NCI-H2081 (cell line): ENCODE measurements at places on chromosomes 16 and 17.
A peak's percentile ranks its signal among the peaks of the same experiment; 100 is the strongest.

GRCh38 chr16:379183-379960 lies 2.4 kb downstream of the PGAP6 start:
- peak; percentile 94 for DNase-seq

DNA sequence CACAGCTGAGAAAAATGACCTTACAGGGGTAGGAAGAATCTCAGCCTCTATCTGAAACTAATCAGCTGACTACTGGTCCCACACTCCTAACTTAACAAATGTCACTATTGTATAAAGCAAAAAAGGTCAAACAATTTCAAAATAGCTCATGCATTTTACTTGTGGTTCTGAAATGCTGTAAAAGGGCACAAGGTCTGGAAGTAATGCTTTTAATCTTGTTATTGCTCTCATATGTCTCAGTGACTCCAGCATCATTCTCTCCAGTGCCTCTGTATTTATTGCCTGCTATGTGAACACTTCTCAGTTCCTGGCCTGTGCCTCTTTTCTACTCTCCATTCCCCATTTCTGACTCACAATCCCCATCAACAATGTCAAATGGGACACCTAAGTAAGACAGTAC lies 937.7 kb downstream of the CDH11 start:
- DNase-seq = no peak

DNA sequence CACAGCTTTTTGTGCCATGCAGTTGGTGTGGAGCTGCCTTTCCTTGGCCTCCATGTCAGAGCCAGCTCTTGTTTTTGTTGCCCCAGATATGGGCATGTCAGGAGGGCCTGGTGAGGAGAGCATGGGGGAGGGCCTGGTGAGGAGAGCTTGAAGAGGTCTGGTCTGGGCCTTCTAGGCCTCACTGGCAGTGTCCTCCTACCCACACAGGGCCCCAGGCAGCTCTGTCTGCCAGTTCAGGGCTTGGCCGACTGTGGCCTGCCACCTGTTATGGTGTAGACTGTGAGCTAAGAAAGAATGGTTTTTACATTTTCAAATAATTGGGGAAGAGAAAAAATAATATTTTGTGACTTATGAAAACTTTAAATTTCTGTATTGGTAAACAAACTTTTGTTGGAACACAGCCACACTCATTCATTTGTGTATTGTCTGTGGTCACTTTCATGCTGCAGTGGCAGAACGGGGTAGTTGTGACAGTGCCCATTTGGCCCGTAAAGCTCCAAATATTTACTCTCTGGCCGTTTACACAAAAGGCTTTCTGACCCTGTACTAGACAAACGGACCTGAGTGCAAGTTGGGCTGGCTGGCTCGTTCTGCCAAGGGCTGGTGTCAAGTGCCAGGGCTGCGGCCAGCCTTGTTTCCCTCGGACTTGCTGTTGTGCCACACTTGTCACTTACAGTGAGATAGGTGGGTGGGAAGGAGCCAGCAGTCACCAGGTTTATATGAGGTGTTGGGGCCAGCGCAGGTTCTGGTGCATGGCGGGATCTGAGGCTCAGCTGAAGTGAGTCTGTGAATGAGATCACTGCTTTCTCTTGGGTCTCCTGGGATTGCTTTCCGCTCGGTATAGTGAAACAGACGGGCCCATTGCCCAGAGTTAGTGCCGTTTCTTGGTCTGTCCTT lies 18.2 kb downstream of the PGS1 start:
- no peak for DNase-seq

- DNase-seq = no peak
Observed at GRCh38 chr17:40071313-40072039, 8.7 kb downstream of the THRA start.

GRCh38 chr17:67121316-67121891 lies 77.0 kb downstream of the CACNG1 start:
- no peak for DNase-seq

DNA sequence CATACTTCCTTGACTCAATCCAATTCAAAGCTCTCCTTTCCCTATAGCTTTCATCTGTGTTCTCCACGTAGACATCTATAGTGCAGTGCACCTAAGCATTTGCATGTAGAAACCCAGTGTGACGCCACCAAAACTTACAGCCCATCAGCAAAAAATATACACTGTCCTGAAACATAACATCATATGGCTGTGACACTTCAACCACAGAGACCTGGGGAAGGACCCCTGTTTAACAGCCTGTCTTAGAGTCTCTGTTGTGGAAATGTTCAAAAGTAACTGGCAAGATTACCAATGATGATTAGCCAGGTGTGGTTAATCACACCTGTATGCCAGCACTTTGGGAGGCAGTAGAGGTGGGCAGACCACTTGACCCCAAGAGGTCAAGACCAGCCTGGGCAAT lies 22.2 kb downstream of the GSPT1 start:
- no peak for DNase-seq

DNA sequence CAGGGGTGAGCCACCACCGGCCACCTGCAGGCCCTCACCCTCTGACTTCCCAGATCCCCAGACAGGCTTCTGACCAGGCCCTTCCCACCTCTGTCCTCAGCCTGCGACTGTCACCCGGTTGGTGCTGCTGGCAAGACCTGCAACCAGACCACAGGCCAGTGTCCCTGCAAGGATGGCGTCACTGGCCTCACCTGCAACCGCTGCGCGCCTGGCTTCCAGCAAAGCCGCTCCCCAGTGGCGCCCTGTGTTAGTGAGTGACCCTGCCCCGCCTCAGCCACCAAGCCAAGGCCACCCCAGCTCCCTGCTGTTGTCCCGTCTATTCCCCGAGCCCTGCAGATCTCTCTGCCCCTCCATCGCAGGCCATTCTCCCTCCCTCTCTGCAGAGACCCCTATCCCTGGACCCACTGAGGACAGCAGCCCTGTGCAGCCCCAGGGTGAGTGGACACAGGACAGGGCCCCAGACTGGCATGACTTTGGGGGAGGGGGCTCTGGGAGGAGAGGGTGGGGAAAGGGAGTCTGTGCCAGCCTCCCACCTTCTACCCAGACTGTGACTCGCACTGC lies 1.9 kb downstream of the NTN3 start:
- no peak for DNase-seq

- DNase-seq = no peak
Observed at GRCh38 chr16:55433535-55433934, 45.5 kb upstream of the MMP2 start.

GRCh38 chr17:61251939-61252865 lies 147.4 kb upstream of the TBX2 start:
- DNase-seq = no peak

DNA sequence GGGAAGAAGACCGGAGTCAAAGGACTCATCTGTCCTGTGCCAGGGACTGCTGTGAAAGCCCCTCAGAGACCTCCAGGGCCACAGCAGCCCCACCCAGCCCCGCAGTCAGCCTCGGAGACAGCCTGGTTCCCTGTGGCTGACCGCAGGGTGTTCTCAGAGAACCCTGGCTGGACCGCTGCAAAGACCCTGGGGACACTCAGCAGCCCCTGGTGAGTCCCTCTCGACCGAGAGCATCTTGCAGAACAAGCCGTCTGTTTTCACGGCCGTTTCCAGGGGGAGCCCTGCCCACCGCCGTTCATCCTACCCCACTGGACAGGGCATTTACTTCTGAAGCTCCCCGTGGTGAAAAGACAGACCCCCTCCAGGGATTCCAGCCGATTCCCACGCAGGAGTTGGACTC lies 10.3 kb downstream of the UBALD1 start:
- no peak for DNase-seq

GRCh38 chr17:3964203-3965117 lies at the start of gene ATP2A3:
Gene ATP2A3, minus strand, starts transcription at chr17:3964437. Its CDS starts 146 bp downstream, at chr17:3964291.
- no peak for DNase-seq
